ENCODE measurements at places on chromosomes 4 and X.
A peak's percentile ranks its signal among the peaks of the same experiment; 100 is the strongest.

DNA sequence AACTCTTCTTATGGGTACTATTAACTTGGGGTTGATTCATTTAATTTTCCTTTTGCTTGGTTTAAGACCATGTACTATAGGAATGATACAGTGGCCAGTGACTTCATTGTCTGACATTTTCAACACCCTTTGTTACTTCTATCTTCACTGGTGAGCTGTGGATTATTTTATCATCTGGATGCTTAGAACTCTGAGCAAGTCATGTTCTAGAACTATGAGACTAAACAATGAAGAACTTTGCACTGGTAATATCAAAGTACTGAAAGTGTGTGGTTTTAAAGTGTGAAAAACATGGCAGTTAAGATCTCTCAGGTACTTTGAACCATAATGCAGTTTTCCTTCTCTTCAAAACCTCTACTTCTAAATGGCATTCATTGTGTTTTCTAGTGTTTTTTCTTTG lies 47.8 kb downstream of the MAP7D3 start:
- H3K4me1 ChIP-seq: peaks cover 22% of the 10 kb centered on the region
- no peak for DNase-seq
- no peak overlapping the region for H3K27ac ChIP-seq

DNA sequence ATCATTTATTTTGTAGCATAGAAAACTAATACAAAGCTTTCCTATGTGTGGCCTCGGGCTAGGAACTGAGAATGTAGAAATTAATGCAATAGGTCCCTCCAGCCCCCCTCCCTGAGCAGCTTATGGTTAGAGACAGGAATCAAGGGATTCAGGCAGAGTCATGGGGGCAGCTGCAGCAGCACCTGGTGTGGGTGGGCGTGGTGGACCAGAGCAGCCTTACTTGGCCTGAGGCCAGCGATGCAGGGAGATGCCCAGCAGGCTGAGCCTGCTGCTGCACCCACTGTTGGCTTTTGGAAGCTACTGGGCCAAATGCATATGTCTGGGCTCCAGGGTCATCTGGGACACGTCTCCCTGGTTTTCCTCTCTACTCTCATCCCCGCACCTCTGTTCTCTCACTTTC lies 74.0 kb downstream of the STK32B start:
- no peak overlapping the region for H3K4me3 ChIP-seq
- H3K27ac ChIP-seq: no peak overlapping the region
- no peaks in the 10 kb centered on the region for H3K27me3 ChIP-seq
- no peaks in the 10 kb centered on the region for H3K36me3 ChIP-seq

- no peaks in the 10 kb centered on the region for H3K4me1 ChIP-seq
- DNase-seq: no peak
- H3K4me3 ChIP-seq: no peak overlapping the region
These were observed 1165.0 kb upstream of the TENM3 start for GRCh38 chr4:181078196-181078595.

GRCh38 chr4:111924696-111925095 lies 220.6 kb upstream of the FAM241A start:
- H3K4me1 ChIP-seq: no peaks in the 10 kb centered on the region
- H3K4me3 ChIP-seq: no peak overlapping the region
- no peak for DNase-seq
- no peaks in the 10 kb centered on the region for H3K27me3 ChIP-seq
- no peak overlapping the region for H3K27ac ChIP-seq

DNA sequence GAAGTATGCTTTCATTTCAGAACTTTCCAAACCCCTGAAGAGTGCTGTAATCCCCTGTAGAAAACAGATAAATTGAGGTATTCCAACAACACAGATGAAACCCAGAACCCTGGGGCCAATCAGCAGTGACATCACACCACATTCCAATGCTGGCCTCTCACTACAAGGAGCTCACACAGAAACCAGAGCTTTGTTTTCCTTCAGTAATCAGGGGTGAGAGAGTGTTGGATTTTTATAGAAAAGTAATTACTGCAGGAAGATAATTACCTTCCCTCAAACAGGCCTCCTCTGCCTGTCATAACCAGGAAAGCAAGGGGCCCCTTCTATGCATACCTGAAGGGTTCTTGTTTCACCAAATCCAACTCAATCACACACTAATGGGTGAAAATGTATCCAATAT lies 246.2 kb downstream of the SCFD2 start:
- H3K27ac ChIP-seq: no peak overlapping the region
- no peaks in the 10 kb centered on the region for H3K4me1 ChIP-seq
- no peaks in the 10 kb centered on the region for H3K27me3 ChIP-seq
- DNase-seq: no peak
- H3K36me3 ChIP-seq: no peaks in the 10 kb centered on the region

DNA sequence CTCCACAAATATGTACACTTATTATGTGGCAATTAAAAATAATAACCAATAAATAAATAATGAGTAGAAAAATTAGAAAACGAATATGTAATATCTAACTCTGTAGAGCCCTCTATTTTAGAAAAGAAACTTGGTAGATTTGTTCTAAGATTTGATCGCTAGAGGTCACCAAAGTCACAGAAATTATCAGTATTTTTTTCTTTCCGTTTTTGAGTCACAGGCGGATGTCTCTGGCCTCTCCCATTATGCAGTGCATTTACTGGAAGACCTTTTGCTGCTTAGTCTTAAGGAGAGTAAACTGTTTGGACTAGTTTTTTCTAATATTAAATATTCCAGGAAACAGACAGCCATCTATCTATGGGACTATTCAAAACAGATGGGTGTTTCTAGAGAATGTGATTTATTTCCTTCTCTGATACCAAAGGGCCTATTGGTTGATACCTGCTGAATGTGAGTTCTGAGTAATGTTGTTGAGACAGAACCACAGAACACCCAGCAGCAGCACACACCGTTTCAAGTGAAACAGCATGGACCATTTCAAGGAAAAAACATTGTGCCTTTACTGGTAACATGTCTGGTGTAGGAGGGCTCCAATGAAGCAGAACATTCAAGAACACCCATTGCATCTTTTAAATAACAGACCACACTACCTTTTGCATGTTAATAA lies 34.0 kb upstream of the GYPA start:
- no peak overlapping the region for H3K4me3 ChIP-seq
- H3K27me3 ChIP-seq: no peaks in the 10 kb centered on the region
- H3K4me1 ChIP-seq: peaks cover 3% of the 10 kb centered on the region
- no peak overlapping the region for H3K27ac ChIP-seq
- DNase-seq: peak; percentile 45

- no peaks in the 10 kb centered on the region for H3K4me1 ChIP-seq
- no peak for DNase-seq
- no peaks in the 10 kb centered on the region for H3K27me3 ChIP-seq
- H3K4me3 ChIP-seq: no peak overlapping the region
- no peaks in the 10 kb centered on the region for H3K36me3 ChIP-seq
These were observed 57.5 kb upstream of the SORCS2 start for GRCh38 chr4:7134737-7135388.

- H3K27me3 ChIP-seq: no peaks in the 10 kb centered on the region
- H3K4me3 ChIP-seq: no peak overlapping the region
- H3K4me1 ChIP-seq: no peaks in the 10 kb centered on the region
These were observed 1145.6 kb upstream of the DIAPH2 start for GRCh38 chrX:95539041-95539440.

- no peaks in the 10 kb centered on the region for H3K27me3 ChIP-seq
- H3K36me3 ChIP-seq: no peaks in the 10 kb centered on the region
- H3K4me3 ChIP-seq: no peak overlapping the region
- DNase-seq: no peak
These were observed 537.8 kb upstream of the BOD1L1 start for GRCh38 chr4:14165222-14165920.

GRCh38 chr4:15495621-15496020 lies 25.9 kb downstream of the CC2D2A start:
- no peaks in the 10 kb centered on the region for H3K27me3 ChIP-seq
- no peaks in the 10 kb centered on the region for H3K4me1 ChIP-seq
- H3K27ac ChIP-seq: no peak overlapping the region
- no peak for DNase-seq
- H3K36me3 ChIP-seq: no peaks in the 10 kb centered on the region
